ENCODE measurements at places on chromosomes 6 and 20.

- DNase-seq: no peak
These were observed 1.3 kb downstream of the GUCA1B start for GRCh38 chr6:42193491-42193894.

GRCh38 chr6:144330017-144330987, 45.2 kb downstream of the UTRN start:
- DNase-seq: no peak

GRCh38 chr6:50145125-50145524, 95.4 kb upstream of the DEFB112 start:
- DNase-seq: no peak

DNA sequence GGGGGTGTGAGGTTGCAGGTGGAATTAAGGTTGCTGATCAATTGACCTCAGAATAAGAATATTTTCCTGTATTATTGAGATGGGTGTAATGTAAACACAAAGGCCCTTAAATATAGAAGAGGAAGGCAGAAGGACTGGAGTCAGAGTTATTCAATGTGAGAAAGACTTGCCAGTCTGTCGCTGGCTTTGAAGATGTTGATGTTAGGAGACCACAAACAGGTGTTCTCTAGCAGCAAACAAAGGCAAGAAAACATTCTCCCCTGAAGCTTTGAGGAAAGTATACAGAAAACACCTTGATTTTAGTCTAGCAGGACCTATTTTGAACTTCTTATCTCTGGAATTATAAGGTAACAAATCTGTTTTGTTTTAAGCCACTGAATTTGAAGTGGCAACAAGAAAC, 138.9 kb upstream of the PTPRK start:
- DNase-seq: no peak

DNA sequence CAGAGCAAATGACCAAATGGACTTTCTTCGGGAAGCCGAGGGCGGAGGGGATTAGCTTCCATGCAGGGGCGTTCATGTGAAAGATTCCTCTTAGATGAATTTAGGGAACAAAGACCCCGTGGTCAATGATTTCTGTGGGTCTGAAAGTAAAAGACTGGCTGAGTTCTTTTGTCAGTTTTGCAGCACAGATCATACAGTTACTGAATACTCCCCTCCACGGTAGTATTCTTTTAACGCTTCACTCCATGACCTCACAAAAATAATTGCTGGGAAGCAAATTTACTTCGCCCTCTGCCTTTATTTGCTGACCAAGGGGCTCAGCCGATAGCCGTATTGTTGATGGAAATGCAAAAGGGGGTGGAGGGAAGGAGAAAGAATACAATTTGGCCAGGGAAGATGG, 86.0 kb upstream of the SALL4 start:
- DNase-seq: no peak

- no peak for DNase-seq
These were observed 33.5 kb upstream of the MCM3 start for GRCh38 chr6:52317841-52318581.

DNA sequence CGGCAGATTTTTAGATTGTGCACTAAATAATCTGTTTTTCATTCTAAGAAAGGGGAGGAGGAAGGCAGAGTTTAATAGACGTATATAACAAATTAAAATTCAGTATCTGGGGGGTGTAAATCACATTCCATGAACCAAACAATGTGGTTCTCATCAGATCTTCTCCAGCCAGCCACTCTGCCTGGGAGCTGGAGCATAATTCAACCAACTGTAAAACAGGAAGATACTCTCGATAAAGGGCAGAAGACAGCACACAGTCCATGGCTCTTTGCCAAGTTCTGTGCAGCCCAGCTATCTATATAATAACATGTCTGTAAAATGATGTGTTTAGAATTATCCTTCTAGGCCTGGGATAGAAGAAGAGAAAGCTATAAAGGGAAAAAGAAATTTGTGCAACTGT, 289.9 kb upstream of the ZFP64 start:
- DNase-seq: peak; percentile 43

GRCh38 chr20:50142812-50143211, 10.7 kb downstream of the PEDS1 start:
- no peak for DNase-seq

DNA sequence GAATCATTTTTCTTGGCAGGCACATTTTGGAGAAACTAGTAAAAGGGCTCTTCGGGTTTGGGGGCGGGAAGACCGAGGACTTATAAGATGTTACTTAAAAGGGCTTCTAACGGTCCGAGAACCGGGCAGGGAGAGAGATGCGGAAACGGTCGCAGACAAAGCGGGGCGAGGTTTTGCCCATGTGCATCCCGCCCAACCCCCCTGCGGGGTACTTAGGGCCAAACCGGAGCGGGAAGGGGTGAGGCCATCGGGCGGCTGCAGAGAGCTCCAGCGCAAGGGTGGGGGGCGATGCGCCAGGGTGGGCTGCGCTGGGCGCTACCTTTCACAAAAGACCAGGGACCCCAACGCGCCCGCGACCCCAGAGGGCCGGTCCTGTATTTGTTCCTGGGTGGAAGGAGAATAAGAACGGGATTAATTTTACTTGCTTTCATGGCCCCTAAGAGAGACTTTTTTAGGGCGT, 616 bp downstream of the TUBB start:
- peak; percentile 81 for DNase-seq

DNA sequence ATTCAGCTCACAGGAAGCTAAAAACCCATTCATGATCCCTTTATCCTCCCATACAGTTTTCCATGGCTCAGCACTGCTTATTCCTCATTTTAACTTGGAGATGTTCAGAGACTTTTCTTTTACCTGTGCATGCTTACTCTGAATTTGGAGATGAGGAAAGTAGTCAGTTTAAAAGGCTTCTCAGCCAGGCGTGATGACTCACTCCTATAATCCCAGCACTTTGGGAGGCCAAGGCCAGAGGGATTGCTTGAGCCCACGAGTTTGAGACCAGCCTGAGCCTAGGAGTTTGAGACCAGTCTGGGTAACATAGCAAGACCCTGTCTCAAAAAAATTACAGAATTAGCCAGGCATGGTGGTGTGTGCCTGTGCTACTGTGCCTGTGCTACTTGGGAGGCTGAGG, 30.3 kb upstream of the TMEM217 start:
- DNase-seq: no peak

DNA sequence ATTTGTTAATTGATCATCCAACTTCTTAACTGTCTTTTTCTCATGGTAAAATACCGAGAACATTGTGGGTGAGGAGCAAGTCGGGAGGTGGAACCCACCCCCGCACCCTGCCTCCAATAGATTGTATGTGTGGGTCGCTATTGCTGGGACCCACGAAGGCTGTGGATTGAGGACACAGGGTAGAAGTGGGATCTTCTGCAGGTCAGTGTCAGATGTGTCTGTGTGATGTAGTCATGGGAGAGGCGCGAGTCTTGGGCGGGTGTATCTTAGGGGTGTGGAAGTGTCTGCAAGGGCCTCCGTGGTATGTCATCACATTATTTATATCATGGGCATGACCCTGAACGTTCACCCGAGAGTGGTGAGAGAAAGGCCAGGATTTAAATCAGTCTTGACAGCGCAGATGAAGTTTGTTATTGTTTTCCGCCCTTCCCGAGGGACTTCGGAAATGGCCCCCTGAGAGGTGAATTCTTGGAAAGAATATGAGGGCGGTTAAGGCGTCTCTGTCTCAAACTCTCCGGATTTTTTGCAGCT, 472 bp upstream of the PAQR8 start:
- no peak for DNase-seq

DNA sequence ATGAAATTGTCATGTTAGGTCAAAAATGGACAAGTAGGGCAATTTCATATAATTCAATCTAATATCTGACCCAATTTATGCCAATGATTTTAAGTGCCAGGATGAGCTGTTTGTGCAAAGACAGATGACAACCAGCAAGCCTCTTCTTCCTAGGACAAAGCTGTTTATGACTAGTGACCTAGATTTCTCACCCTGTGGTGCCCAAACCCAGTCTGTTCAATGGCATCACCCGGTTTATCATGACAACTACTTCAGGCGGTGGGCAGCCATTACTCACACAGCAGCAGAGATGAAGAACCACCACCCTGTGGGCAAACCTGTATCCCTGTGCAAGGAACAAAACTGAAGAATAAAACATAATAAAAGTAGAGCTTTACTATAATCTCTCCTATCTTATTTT, 59.0 kb downstream of the MAP7 start:
- no peak for DNase-seq

DNA sequence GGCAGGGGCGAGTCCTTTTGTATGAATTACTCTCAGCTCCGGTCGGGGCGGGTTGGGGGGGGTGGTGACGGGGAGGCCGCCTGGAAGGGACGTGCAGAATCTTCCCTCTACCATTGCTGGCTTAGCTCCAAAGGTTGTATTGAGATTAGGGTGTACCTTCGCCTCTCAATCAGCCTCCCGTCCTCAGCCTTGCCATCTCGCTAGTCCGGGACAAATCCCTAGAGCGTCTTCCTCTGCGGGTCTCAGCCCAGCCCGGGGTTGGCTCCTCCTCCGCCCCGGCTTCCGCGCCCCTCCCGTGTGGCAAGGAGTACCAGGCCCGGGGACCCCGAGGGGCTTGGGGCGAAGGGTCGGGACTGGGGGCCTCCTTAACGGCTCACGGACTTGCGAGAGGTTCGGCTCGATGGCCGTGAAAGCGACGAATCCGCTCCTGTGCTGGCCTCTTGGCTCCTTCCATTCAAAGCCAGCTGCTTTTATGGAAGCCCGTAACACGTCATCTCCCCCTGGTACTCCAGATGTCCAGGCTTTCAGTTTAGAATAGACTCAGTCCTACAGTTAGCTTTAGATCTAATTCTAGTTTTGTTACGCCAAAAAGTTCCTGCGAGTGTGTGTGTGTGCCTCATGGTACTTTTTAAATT, 636 bp upstream of the EEF1A1 start:
- DNase-seq: no peak

GRCh38 chr6:107729098-107729497, 95.0 kb downstream of the SCML4 start:
- no peak for DNase-seq

- DNase-seq: no peak
These were observed 372.1 kb upstream of the HS3ST5 start for GRCh38 chr6:114714836-114715507.

DNA sequence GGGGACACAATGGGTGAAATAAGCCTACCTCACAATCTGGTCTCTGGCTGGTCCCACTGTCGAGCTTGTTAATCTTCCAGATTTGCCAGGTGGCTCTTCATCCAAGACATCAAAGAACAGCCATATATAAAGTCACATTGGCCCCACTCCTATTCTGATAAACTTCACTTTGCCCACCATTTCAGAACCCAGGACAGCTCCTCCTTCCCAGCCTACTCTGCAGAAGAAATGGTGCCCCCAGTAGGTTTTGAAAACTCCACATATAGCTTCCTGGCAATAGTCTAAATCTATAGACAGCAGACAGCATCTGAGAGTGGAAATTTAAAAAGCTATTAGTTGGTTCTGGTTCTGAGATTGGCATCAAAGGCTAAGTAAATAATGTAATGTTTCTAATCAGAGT, 143.1 kb upstream of the PCSK2 start:
- DNase-seq: no peak

GRCh38 chr6:116376149-116376548, 5.4 kb downstream of the DSE start:
- no peak for DNase-seq

DNA sequence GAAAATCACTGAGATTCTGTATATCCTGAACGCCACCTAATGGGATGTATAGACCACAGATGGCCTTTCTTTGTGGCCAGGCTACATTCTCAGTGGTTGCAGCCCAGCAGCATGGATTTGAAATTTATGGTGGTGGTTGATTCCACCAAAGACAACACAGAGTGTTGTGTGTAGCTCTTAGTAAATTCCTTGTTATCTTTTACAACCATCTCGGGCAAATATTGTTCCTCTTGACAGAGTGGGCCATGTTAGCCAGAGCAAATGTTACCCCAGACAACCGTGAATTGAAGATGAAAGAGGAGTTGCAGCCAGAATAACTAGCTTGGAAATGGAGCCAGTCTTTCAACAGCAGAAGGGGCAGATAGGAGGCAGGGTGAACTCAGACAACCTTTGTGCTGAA, 39.5 kb downstream of the SLC24A3 start:
- DNase-seq: no peak

- DNase-seq: no peak
These were observed 484.3 kb upstream of the JAG1 start for GRCh38 chr20:11158146-11158545.

DNA sequence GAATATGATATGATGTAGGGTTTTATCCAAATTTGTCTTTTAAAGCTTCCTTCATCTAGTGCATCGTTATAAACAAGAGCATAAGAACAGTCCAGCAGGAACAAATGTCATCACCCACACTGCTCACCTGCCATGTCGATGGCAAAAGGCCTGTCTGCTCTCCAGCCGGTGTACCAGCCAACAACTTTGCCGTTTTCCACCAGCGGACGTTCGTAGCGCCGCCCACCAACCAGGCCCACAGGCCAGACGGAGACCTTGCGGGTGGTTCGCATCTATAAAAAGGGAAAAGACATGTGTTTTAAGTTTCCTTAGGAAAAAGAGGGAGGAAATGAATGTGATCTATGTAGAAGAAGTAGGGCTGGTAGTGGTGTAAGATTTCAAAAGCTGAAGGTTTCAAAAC, 62.9 kb downstream of the B3GAT2 start:
- DNase-seq: no peak

DNA sequence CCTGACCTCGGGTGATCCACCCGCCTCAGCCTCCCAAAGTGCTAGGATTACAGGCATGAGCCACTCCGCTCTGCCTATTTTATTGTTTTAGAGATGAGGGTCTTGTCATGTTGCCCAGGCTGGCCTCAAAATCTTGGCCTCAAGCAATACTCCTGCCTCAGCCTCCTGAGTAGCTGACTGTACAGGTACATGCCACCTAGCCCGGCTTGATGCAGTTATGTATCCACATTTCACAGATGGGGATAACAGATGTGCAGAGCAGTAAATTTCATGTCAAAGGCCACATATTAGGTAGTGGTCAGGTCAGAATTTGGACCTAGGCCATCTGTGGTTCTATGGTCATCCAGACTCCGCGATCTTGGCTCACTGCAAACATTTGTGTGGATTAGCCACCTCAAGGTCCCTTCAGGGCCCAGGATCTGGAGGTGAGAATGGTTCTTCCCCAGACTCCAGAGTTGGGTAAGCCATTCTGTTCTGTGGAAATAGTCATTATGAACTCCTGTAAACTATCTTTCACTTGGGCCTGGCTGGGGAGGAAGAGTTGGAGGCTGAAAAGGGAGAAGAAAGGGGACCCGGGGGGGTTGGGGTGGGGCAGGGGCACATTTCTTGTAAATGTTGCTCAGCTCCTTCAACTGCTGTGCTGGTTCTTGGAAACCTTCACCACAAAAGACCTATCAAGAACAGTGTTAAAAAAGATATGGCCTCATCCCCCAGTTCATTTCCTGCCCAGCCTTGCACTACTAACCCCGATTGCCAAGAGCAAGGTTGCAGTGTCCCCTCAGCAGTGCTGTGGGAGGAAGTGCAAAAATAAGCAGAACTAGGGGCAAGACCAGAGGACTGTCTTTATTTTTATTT, 13.0 kb downstream of the PIM1 start:
- DNase-seq: peak; percentile 58

GRCh38 chr20:58306421-58307261, 2.9 kb upstream of the RAB22A start:
- DNase-seq: peak; percentile 34

- DNase-seq: no peak
These were observed 11.2 kb downstream of the UST start for GRCh38 chr6:148757944-148758480.

- DNase-seq: peak; percentile 67
These were observed 1.4 kb downstream of the CLIC1 start for GRCh38 chr6:31734821-31735406.

- no peak for DNase-seq
These were observed 85.3 kb upstream of the SLC22A23 start for GRCh38 chr6:3542032-3542640.
